Activated naive CD8-positive, alpha-beta T cell treated with anti-CD3 and anti-CD28 coated beads, Interleukin-2, amount 50 U/mL, for 24 hours (primary cell): ENCODE measurements at places on chromosomes 1 and 21.

DNA sequence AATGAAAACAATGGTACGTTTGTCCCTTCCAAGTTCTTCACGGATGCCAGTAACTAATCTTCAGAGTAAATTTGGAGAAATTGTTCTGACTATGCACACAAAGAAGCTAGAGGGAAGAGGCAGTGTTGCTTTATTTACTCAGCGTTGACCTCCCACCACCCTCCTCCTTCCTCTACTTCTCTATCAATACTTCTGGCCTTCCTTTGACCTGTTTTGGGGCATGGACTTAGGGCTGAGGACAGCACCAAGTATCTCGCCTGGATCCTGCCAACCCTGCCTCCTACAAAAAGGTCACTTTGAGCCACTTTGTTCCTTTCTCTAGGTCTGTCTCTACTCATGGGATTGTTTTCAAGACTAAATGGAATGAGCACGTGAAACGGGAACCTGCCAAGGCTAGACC is 282.6 kb downstream of the DSCAM start:
- no peak for DNase-seq

DNA sequence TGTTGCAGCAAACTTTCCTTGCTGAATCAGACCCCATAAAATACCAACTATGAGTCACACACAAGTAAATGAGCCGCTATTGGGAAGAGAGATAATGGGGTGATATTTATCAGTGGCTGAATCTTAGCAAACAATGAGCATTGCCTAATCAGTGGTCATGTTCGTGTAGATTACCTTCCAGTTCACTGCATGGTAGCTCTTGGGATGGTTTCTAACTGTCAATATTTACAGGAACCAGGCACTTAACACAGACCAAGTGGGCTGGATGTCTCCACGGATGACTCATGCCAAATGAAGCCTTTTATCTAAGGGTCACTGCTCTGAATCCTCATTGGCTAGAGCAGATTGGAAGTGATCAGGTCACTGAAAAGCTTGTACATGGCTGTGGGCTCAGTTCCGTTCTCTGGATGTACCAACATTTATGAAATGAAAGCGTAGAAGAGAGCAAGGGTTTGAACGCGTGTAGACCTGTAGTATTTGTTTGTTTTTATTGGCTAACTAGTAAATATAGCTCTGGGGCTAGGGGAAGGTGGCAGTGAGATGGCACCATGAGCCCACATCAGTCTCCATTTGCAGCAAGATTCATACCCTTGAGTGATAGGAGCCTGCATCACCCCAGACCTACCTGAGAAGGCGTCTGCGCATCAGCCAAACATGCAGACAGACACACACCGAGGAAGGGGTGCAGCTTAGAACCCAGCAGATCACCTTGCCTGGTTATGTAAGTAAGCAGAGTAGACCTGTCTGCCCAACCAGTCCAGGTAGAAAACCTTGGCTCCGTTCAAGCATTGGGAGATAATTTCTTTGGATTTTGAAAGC is 153.3 kb downstream of the TOMM20 start:
- DNase-seq, result no peak

- no peak for DNase-seq
These were observed 4.3 kb downstream of the INAVA start for GRCh38 chr1:200899015-200899386.

DNA sequence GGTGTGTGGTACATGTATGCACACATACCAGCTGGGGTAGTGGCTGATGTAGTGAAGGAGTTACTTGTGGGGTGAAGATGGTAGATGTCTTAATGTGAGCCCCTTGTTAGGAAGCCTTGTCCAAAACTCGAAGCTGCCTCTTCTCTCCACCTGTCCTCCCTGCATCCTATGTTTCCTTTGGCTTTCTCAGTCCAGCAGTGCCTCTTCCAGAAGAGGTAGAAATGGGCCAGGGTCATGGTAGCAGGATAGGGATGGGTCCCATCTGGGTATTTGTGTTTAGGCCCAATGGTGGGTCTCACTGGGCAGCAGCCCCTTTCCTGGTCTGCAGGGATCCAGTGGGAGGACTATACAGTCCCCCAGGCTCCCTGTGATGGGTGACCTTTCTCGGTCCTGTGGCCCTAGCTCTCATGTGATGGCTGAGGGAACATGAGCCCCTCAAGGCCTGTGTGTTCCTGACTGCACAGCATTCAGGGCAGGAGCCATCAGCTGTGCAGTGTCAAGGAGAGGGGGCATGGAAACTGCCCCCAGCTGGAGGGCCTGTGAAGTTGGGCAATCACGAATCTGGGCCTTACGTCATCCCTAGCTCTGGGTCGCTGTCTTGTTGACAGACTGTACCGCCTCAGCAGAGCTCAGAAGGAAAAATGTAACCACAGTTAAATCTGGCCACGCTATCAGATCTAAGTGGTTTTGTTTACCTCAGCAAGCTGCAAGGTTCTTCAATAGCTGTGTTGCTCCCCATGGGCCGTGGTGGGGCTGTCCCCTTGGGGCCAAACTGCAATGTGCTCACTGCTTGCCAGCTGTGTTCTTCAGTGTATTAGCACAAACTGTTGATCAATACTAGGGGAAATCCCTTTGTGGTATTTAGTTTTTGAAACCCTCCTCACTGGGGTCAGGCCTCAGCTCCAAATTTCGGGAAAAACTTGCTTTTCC is 82.7 kb downstream of the NOS1AP start:
- peak; percentile 15 for DNase-seq

- no peak for DNase-seq
These were observed 513 bp downstream of the PBX1 start for GRCh38 chr1:164559342-164560051.
